ENCODE measurements at places on chromosomes 3 and 15.

- no peak for DNase-seq
Observed at GRCh38 chr3:12946251-12946648, 104.9 kb upstream of the RPL32 start.

- no peak for DNase-seq
Observed at GRCh38 chr3:40978442-40978841, 220.9 kb upstream of the CTNNB1 start.

DNA sequence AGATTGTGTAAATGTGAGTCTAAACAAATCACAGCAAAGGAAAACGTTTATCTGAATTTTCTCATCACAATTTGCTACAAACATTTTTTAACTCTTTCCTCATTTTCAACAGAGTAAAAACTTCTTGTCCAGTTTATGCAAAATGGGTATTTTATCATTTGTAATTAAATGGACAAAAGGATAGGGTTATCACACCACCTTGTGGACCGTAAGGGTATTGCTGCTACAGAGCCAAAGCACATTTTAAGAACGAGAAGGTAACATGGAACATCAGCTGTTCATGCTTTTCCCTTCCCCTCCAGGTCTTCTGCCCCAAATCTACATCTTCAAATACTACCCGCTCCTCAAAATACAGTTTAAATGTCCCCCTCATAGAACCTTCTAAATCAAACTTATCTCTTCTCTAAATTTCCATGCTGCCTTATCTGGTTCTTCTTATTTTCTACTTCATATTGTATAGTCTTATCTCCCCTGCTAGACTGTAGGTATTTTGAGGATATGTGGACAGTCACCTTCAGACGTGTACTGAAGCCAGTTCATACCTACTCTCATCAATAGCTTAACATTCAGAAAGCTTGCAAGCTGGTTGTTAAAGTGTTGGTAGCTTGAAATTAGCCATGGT lies 12.8 kb upstream of the SETMAR start:
- peak; percentile 49 for DNase-seq

GRCh38 chr3:72137865-72138861 lies 353.2 kb upstream of the PROK2 start:
- no peak for DNase-seq

Measured in activated CD8-positive, alpha-beta T cell treated with anti-CD3 and anti-CD28 coated beads, Interleukin-2, amount 10 ng/mL, durations not matched to agents 7 days and 5 days (primary cell).